ENCODE measurements at places on chromosomes 1 and 21.

GRCh38 chr1:20699558-20699957 is 18.2 kb downstream of the KIF17 start:
- DNase-seq, result no peak

GRCh38 chr1:66271216-66271903 is 262.6 kb upstream of the SGIP1 start:
- peak; percentile 35 for DNase-seq

GRCh38 chr1:15254559-15254958 is 7.5 kb downstream of the FHAD1 start:
- no peak for DNase-seq

- no peak for DNase-seq
Observed at GRCh38 chr21:31526040-31526439, 133.5 kb upstream of the SOD1 start.

DNA sequence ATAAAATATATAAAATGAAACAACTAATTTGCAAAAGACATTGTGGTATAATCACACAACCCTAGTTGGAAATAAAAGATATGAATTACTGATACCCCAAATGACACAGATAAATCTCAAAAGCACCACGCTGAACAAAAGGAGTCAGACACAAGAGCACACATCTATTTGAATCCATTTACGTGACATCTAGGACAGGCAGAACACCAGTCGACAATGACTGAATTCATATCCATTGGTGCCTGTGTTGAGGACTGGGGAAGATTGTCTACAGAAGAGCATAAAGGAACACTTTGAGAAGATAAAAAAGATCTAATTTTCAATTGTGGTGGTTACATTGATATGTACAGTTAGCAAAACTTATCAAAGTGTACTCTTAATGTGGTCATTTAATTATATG is 874.1 kb downstream of the LTN1 start:
- DNase-seq, result no peak

DNA sequence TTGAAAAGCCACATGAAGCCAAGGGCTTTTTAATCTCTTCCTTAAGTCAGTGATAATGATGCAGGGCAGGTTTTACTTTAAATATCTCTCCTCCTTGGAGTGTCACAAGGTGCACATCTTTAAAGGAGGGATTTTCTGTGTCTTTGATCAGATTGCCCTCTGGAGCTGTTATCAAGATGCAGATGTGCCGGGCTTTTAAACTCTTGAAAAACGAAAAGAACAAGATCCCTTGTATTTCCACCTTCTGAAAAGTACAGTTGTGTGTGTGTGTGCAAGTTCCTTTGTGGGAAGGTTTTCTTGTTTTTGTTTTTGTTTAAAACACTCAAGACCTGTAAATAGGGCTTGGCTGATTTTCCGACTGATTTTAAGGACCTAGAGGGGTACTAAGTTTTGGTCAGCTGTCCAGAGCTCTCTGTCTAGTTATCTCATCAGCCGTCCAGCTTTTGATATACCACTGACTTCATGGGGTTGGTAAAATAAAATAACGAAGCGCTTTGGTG is 1.6 kb downstream of the MARK1 start:
- DNase-seq, result no peak

DNA sequence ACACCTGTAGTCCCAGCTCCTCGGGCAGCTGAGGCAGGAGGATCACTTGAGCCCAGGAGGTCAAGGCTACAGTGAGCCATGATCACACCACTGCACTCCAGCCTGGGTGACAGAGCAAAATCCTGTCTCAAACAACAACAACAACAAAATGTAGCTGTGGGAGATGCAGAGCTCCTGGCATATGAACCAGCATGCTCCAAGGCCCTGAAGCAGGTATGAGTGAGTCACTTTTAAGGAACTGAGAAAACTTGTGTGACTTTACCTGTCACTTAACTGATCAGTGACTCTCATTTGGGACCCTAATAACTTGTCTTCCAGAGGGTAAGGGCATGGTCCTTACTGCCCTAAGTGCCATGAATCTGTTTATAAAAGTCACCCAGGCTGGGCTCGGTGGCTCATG is 19.4 kb upstream of the TMEM222 start:
- DNase-seq, result no peak

DNA sequence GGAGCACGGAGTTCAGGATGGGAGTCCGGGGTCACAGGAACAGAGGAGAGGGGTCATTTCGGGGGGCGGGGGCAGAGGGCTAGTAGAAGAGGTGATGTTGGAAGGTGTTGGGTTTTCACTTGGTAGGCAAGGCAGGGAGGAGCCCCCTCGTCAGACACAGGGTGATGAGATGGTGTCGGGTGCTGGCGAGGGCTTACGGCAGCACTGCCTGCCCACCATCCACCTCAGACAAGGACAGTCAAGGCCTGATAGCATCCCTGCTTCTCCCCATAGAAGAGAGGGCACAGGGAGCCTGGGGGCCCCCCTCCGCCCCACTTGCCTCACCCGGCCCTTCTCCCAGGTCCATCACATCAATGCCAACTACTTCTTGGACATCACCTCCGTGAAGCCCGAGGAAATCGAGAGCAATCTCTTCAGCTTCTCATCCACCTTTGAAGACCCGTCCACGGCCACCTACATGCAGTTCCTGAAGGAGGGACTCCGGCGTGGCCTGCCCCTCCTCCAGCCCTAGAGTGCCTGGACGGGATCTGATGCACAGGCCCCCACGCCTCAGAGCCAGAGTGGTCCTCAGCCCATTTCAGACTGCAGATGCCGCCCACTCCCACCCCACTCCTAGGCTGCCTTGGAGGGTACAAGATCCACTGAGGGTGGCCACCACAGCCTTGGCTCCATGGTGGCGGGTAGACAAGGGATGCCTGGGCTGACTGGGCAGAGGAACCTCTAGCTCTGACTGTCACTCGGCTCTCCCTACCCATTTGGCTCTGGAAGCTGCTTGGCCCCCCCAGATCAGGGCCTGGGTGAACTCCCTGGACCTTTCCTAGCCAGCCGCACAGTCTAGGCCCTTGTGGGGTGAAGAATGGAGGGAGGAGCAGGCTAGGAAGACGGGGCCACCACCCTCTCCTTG is 4.3 kb upstream of the MTFR1L start:
- DNase-seq, result no peak

DNA sequence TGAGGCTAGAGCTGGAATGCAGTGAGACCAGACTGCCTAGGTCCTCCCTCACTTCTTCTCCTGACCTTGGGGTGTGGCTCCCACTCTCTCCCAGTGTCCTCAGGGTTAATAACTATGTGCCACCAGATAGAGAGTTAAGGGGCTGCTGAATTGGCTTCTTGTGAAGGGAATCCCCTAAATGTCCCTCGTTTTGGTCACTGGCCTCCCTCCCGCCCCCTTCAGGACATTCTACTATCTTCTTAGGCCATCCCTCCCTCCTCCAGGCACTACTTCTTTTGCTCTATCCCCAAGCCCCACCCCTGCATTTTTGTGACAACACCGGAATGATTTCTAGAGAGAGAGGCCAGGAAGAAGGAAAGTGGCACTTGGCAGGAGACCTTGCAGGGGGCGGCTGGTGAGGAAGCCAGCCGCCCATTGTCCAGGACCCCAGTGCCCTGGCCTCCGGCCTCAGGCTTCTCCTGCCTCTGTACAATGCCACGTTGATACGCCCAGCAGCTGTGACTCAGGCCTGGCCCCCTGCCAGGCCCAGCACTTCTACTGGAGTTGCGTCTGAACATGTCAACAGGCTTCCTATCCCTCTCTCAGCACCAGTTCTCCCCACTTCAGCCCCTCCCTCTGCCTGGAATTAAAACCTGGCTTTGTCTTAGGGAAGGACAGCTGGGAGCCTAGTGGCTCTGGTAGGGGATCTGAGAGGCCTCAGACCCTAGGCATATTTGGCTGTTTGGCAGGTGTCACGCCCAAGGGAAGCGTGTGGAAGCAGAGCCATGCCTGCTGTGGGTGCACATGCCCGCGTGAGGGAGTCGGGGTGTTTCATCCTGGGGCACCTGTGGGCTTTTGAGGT is 9.1 kb downstream of the LMNA start:
- peak; percentile 46 for DNase-seq

Measured in stimulated activated CD4-positive, alpha-beta T cell treated with anti-CD3 and anti-CD28 coated beads, Interleukin-4, amount 100 ng/mL, for 48 hours (primary cell).